ENCODE measurements at places on chromosomes 5 and 9.

GRCh38 chr5:131280417-131280816, 16.6 kb downstream of the CDC42SE2 start:
- no peak for DNase-seq

DNA sequence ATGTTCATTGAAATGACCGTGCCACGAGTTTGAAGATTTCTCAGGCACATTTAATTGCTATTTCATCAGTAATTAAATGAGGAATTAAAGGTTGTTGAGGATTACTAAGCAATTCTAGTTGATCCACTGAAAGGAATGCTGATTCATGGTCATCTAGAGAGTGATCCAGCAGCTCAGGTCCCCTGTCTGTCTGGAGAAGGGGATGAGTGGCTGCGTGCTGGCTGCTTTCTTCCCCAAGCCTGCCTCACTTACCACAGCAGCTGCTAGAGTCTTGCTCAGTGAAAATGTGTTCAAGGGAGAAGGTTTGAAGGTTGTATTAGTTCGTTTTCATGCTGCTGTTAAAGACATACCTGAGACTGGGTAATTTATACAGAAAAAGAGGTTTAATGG, 7.8 kb upstream of the TGFBI start:
- no peak for DNase-seq

DNA sequence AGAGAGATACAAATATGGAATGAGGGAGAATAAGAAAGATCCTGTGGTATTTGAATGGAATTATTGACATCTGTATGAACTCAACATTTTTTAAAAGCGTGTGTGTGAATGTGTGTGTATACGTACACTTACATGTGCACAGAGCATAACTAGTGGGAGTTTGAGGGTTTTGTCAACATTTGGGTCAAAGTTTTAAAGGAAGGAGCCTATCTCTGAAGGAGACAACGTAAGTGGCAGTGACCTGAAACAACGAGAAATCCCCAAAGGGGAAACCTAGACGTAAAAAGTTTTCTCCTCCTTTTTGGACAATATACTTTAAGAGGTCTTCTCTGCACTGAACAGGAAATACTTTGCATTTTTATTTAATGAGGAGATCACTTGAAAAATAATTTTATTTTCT, 40.2 kb upstream of the DTWD2 start:
- DNase-seq: no peak

- DNase-seq: no peak
Observed at GRCh38 chr5:141605523-141606277, 13.1 kb downstream of the DIAPH1 start.

GRCh38 chr5:53482717-53483638, 2.5 kb downstream of the FST start:
- peak; percentile 40 for DNase-seq

All from neuronal stem cell (in vitro differentiated cells).